Thoracic aorta (tissue), 2 donors: ENCODE measurements at places on chromosomes 3 and 15.

GRCh38 chr3:46709157-46709654 lies 8.0 kb downstream of the TMIE start:
- no peak for DNase-seq

GRCh38 chr3:101913168-101913567 lies 63.9 kb downstream of the NFKBIZ start:
- DNase-seq = no peak

DNA sequence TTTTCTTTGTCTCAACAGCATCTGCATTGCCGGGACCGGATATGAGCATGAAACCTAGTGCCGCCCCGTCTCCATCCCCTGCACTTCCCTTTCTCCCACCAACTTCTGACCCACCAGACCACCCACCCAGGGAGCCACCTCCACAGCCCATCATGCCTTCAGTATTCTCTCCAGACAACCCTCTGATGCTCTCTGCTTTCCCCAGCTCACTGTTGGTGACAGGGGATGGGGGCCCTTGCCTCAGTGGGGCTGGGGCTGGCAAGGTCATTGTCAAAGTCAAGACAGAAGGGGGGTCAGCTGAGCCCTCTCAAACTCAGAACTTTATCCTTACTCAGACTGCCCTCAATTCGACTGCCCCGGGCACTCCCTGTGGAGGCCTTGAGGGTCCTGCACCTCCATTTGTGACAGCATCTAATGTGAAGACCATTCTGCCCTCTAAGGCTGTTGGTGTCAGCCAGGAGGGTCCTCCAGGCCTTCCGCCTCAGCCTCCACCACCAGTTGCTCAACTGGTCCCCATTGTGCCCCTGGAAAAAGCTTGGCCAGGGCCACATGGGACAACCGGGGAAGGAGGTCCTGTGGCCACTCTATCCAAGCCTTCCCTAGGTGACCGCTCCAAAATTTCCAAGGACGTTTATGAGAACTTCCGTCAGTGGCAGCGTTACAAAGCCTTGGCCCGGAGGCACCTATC lies 5.0 kb downstream of the NUTM1 start:
- no peak for DNase-seq

- DNase-seq = no peak
Observed at GRCh38 chr15:68725736-68726135, 95.0 kb downstream of the ANP32A start.

- DNase-seq = no peak
Observed at GRCh38 chr15:85607842-85608241, 186.9 kb downstream of the KLHL25 start.

DNA sequence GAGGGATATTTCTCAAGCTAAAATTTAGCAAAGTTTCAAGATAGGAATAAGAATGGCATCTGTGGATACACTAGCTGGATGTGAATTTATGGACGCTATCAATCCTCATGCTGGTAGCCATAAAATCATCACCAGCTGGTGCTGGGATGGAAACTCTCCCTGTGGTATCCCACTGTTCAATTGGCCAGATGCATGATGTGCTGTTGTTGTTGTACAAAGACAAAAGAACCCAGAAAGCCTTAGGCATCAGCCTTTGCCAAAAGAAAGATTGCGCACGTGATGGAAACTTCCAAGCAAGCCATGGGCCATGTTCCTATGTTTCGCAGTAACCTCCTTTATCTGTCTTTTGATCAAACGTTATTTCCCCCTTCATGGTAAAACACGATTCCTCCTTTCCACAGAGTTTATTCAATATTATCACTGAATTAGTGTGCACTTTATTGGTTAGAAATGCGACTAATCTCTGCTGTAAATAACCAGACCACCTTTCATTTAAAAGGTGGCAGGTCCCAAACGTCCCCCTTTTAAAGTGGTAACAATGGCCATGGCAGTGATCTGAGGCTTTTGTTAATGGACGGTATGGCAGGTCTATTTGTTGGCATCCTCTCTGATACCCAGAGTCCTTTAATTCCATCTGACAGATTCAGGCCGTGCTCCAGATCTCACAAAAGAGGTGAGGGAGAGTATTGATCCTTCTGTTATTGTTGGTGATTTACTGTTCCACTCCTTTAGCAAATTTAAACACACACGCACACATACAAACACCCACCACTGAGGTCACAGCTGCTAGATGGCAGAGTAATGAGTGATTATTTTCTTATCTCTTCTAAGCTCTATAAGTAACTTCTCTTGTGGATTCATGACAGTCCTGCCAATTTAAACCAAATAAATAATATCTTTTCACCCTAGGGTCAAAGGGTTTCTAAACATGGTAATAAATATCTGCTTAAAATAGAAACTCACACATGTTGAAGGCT lies 291.2 kb upstream of the KCNMB2 start:
- no peak for DNase-seq

DNA sequence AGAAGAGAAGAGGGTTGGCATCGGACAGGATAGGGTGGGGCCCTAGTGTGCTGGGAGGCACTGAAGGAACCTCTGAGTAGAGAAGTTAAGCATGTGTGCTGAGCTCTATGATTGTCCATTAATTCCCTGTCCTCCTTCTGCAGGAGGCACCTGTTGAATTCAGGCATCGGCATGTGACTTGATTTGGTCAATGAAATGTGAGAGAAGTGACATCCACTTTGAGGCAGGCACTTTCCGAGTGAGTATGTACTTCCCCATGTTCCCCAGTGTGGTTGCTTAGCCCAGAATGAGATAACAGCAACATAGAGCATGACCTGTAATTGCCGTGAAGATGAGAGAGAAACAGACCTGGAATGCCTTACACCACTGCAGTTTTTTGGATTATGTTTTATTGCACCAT lies 224.8 kb downstream of the RPLP1 start:
- no peak for DNase-seq

DNA sequence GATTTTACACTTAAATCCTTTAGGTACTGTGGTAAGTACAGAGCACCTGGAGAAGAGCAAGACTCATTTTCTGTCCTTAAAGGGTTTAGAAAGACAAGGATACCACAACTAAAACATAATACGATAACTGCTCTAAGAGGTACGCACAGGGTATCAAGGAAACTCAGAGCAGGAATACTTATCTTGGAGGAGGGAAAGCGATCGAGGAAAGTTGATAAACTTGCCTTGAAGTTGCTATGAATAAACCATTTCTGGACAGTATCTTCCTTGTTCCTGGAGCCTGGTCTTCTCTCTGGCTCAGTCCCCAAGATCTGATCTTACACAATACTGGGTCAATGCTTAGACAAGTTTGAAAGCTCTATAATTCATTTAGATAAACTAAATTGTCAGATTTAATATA lies 17.6 kb upstream of the GATM start:
- DNase-seq = no peak

DNA sequence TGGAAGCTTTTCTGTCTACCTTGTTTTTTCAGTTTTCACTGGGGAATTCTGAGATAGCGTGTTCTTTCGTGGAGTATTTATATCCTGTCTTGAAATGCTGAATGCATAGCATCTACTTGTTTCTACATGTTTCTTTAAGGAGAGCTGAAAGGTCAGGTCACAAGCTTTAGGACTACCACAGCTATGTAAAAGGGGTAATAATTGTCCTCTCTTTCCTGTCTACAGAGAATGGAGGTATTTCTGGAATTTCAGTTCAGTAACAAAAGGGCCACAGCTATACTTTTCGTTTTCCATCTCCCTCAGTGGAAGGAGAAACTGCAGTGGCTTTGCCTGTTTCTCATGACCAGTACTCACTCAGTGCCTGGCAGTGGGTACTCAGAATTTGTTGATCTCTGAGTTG lies 4.7 kb downstream of the INAFM2 start:
- no peak for DNase-seq

GRCh38 chr3:113594066-113594465 lies 61.7 kb downstream of the SIDT1 start:
- no peak for DNase-seq

DNA sequence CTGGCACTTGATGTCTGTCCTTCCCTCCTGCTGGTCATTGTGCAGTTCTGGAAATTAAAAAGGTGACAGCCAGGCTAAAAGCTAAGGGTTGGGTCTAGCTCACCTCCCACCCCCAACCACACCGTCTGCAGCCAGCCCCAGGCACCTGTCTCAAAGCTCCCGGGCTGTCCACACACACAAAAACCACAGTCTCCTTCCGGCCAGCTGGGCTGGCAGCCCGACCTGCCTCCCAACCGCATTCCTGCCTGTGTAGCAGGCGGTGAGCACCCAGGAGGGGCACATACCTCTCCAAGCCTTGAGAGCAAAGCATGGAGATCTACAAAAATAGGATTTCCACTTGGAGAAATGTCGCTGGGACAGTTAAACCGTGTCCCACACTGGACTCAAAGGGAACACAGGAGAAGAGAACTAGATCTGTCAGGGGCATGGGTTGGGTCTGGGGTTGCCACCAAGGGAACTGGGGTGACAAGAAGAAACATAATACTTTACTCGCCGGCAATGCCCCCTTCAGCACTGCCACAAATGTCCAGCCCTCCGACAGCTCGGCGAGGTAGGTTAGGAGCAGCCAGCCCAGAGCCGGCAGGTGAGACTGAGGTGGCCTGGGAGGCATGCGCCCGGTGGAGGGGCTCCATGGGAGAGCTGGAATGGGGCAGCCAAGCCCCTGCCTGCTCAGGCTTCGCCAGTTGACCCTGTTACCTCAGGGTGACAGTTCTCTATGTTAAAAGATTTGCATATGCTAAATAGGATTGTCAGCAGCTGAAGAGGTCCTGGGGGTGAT lies 52.2 kb downstream of the EXOG start:
- no peak for DNase-seq

GRCh38 chr15:98035134-98035533 lies 74.6 kb downstream of the ARRDC4 start:
- DNase-seq = no peak

GRCh38 chr15:91844928-91845327 lies 8.6 kb upstream of the SLCO3A1 start:
- DNase-seq = no peak

DNA sequence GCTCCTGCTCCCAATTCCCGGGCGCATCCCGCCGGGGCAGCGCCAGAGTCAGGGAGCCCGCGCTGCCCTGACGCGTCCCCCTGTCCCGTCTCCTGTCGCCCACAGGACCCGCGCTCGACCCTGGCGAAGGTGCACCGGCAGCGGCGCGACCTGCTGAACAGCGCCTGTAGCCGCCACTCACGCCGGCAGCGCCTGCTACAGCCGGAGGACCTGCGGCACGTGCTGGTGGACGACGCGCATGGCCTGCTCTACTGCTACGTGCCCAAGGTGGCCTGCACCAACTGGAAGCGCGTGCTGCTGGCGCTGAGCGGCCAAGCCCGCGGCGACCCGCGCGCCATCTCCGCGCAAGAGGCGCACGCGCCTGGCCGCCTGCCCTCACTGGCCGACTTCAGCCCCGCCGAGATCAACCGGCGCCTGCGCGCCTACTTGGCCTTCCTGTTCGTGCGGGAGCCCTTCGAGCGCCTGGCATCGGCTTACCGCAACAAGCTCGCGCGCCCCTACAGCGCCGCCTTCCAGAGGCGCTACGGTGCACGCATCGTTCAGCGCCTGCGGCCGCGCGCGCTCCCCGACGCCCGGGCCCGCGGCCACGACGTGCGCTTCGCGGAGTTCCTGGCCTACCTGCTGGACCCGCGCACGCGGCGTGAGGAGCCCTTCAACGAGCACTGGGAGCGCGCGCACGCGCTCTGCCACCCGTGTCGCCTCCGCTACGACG lies 16.9 kb downstream of the C3orf22 start:
- DNase-seq = no peak

DNA sequence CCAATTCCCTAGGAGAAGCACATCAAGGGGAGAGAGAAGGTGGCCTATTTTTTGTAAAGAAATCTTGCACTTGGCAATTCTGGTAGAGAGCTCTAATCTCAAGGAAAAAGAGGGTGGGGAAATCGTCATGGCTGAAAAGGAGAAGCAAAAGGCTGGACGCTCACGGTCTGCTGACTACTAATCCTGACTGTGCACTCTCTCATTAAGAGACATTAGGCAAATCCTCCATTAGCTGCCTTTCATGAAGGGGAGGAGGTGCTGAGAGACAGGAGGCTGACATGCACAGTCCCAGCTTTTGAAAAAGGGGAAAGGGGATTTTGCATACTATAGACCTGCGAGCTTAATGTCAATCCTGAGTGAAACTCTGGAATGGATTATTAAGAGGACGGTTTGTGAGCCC lies 170.0 kb downstream of the NR2F2 start:
- DNase-seq = no peak

DNA sequence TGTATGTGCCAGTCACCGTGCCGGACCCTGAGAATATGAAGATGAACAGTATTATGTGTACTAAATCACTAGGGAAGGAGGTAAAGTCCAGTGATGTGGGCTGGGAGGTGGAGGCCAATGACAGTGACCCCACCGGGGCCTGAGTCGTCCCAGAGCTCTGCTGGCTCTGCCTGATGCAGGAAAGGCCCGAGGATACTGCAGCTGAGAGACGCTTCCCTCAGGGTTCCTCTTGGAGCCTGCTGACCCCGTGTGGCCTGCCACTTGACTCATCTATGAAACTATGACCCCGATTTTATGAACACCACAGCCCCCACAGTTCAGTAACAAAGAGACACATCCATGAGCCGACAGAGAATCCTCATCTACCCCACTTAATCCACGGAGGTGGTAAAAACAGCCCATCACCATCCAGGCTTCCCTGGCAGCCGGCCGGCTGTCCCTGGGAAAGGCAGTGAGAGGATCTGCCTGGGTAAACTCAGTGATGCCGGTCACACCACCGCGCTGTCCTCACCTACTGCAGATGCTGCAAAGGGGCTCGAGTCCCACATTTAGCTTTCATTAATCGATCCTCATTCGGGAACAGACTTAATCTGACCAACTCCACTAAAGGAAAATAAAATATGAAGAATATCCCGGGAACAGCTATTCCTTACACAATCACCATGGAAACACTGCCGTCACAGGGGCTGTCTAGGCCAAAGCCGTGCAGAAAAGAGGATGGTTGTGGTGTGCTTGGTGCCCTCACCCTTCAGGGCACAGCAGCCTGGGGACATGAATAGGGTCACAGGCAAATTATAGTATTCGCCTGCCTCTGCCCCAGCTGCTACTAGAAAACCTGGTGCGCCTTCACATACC lies 82.9 kb downstream of the ARRDC4 start:
- DNase-seq = no peak

GRCh38 chr15:26806151-26806550 lies 33.3 kb upstream of the GABRB3 start:
- no peak for DNase-seq

DNA sequence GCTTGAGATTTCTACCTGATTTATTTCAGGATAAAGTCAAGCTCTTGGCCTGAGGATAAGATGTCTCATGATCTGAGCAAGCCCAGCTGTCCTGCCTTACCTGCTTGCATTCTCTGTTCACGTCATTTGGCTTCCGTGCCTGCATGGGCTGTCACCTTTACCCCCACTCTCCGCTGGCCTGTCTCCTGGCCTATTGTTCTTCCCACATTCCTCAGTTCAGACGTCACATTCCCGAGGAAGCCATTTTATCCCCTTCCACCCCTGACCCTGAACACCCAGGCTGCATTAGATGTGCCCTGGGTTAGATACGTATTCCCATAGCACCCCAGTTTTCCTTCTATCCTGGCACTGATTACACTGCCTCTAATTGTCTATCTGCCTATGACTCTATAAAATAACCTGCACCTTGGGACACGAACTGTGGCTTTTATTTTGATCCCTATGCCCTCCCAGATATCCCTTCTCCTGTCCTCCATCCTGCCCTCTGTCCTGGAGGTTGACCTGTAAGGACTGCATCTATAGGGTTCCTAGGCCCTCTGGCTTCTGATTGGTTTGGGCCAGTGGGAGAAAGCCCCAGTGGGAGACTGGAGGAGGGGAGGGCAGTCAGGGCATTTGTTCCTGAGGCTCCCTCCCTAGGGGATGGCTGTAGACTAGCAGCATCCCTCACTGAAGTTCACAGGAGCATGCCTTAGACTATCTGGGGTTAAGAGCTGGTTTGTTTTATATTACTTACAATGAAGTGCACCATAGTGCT lies 19.2 kb upstream of the UBE2Q2 start:
- DNase-seq = no peak
